ENCODE measurements at places on chromosomes 16 and 17.

GRCh38 chr17:69501591-69502468 is 87.3 kb downstream of the MAP2K6 start:
- no peak for DNase-seq

DNA sequence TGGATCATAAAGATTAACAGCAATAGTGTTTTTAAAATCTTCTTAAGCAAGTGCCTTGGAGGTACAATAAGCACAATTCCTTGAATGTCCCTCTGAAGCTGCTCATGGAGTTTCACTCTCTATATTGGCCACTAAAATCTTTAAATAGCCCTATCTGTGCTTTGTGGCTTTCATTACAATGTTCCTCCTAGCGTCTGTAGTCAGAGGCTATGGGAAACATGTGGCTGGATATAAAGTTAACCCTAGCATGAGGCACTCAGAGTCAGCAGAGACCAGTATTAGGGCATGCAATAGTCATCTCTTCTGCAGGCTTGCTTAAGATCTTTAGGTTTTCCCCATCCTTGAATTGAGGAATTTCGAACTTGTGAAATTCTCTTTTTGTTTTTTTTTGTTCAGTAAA is 668.2 kb downstream of the CDH11 start:
- no peak for DNase-seq

DNA sequence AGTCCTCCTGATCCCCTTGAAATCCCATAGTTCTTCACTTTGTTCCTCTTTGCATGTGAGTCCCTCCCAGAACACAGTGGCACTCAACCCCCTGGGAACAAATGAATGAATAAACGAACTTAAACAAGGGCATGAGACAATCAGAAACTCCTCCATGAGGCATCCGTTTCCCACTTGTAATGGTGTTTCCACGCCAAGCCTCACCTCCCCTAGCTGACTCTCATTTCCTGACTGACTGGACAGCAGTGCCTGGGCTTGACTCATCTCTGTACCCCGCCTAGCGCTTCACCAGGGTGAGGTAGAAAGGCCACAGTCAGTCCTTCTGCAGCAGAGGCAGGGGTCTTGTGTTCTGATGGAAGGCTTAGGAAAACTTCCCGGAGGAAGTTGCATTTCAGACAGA is 14.2 kb downstream of the KIF1C start:
- no peak for DNase-seq

GRCh38 chr17:82648742-82649331 is 593 bp upstream of the WDR45B start:
- DNase-seq: peak; percentile 56

DNA sequence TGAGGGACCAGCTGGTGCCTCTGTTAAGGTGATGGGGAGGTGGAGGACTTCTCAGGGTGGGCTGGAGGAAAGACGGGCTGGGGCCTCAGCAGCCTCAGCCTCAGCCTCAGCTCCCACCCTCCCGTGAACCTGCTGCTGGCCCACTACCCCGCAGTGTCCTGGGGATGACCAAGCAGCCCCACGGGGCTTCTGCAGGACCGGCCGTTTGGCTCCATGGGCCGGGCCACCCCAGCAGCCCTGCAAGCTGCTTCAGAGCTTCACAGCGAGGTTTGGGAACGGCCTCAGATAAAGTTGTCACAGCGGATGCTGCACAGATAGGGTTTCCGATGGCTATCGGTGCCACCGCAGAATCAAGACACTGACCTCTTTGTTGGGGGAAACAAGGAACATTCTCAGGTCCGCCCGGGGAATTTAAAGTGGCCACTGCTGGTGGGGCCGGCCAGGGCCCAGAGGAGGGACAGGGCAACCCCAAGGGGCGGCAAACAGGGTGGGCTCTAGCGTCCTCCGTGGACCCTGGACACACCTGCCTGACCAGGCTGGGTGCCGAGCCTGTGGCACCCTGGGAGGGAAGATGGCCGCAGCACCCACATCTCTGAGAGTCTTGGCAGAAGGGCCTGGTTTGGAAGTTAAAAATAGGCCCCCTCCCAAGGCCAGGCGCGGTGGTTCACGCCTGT is 47.8 kb upstream of the ZC3H18 start:
- no peak for DNase-seq

- DNase-seq: no peak
Measured at GRCh38 chr16:53100889-53101288, 46.1 kb downstream of the CHD9 start.

- no peak for DNase-seq
Measured at GRCh38 chr17:48261297-48261880, 153.8 kb downstream of the SNX11 start.

- no peak for DNase-seq
Measured at GRCh38 chr17:20091174-20092029, 82.2 kb downstream of the SPECC1 start.

DNA sequence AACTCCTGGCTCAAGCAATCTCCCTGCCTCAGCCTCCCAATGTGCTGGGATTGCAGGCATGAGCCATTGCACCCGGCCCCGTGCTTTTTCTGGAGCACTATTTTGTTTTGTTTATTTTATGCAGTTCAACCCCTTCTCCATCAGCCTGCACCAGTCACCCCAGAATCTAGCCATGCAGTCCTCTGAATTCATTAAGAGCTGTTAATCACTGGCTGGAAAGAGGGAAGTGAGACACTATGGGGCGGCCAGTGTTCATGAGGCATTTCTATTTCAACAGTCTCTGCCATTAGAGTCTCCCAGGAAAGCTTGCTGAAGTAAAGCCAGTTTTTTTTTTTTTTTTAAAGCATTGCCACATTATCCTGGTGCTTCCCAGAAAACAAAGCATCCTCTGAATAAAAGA is 1.7 kb downstream of the VWA3A start:
- DNase-seq: no peak

GRCh38 chr17:73091770-73092522 is 542 bp downstream of the SLC39A11 start:
- no peak for DNase-seq

GRCh38 chr17:35684055-35684802 is 47.2 kb upstream of the RASL10B start:
- DNase-seq: no peak

DNA sequence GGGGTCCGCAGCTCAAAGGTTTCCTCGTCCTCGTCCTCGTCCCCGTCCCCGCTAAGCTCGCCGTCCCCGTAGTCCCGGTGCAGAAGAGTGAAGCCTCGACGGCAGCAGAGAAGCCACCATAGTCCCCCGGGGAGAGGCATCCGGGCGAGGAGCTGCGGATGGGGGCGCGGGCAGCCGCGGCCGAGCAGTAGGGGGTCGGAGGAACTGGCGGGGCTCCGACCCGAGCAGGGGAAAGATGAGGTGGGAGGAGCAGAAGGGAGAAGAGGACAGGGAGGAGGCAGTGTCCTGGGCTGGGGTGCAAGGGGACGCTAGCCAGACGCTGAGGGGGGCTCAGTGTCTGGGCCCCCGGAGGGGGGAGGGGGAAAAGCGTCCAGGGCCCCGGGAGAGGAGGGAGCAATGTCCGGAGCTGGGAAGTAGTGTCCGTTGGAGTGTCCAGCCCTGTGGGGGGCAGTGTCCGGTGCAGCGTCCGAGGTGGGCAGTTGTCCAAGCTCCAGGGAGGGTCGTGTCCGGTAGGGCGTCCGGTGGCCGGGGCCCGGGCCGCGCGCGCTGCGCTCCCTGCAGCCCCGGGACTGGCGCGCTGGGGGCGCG is at the start of gene PLEKHH3:
TSS of gene PLEKHH3 (minus strand) at position 571 of the 588 bp plus-strand sequence. CDS start at position 140, 431 bp downstream.
- no peak for DNase-seq

- DNase-seq: no peak
Measured at GRCh38 chr16:31333686-31334649, 21.0 kb upstream of the ITGAX start.

- DNase-seq: no peak
Measured at GRCh38 chr17:41619036-41619926, 5.1 kb downstream of the KRT17 start.

DNA sequence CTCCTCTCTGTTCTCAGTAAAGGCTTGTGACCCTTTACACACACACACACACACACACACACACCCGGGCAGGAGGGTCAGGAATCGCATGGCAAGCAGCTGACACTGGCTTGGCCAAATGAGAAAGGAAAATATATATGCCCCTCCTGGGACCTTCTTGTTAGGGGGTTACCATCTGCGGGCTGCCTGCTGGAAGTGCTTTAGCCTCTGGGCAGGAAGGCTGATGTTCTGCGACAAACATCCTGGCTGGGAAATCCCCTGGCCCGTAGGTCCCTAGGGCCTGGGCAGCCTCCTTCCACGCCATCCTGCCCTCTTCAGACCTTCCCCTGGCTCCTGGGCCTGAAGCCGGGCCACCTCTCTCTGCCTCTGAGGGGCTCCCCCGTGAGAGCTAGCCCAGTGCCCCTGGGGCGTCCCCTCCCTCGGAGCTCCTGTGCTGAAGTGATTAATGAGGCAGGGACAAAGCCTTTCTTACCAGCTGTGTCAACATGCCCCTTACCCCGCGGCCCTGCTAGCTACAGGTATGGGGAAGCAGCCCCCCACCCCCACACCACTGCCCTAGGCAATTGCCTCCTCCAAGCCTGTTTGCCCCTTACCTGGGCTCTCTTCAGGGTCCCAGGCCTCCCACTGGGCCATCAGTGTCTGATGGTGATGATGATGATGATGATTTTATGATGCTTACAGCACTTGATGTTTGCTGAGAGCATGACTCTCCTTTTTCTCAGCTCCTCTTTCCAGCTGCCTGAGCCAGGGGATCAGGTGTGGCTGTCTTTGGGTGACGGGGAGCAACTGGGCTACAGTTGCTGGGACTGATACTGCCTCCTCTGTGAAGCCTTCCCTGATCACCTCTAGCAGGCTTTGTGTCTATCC is 32.8 kb upstream of the ETV4 start:
- DNase-seq: peak; percentile 88

- peak; percentile 67 for DNase-seq
Measured at GRCh38 chr16:4375717-4376116, 4.1 kb downstream of the VASN start.

DNA sequence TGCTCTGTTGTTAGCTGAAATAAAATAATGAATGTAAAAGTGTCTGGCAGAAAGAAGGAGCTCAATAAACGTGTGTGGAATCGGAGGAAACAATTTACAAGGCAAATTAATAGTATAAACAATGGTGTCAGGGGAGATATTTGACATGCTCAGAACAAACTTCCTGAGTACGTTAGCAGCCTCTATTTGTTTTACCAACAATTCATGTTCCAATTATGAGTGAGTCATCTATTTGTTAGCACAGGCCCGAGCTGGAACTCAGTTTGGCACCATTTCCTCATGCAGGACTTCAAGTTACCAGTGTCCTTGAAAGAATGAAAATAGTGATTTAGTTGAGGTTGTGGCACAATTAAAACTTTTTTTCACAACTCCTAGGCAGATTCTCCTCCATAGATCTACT is 9.1 kb downstream of the ASIC2 start:
- DNase-seq: no peak

DNA sequence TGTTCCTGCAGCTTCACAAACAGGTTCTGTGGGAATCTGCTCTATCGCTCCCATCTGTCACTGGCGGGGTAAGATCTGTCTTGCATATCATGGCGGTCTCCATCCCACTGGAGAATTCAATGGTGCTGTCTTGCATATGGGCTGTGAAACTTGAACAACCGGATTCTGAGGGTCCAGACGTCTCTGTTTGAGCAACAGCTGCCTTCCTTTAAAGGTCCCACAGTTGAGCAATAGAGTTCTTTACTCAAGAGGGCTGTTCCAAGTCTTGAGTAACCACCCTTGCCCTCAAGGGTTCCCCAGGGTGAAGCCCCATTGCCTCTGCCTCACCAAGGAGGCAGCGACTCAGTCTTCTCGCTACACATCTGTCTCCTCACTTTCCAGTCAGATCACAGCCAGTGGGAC is 50.8 kb downstream of the ZFHX3 start:
- DNase-seq: no peak

DNA sequence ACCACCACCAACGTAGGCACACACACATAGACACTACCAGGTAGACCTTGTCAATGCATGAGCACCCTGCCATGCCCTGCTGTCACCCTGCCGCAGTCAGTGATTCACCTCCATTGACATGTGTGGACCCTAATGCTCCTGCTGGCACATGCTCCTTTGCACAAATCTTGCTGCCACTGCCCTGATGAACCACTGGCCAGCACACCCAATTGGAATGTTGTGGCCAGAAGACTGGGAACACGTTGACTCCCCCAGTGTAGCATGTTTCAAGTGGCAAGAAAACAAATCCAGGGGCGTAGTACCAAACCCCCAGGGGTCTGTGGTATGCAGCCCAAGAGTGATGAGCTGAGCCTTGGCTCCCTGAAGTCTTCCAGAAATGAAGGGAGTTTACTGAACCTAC is 486.4 kb upstream of the KIF2B start:
- peak; percentile 82 for DNase-seq

DNA sequence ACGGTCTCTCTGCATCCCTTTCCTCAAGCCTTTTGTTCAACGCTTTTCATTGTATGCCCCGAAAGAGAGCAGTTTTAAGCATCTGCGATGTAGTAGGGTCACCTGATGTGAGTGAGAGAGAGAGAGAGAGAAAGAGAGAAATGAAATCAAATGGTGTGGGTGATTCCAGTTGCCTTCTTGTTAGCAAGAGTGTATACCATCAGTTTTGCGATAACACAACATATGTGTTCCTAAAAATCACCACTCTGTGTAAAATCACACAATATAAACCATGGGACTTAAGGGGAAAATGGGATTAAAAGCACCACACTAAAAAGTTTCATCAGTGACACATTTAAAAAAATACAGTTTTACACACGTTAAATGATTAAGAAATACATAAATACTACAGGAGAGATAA is 1102.7 kb upstream of the EEF2KMT start:
- no peak for DNase-seq

DNA sequence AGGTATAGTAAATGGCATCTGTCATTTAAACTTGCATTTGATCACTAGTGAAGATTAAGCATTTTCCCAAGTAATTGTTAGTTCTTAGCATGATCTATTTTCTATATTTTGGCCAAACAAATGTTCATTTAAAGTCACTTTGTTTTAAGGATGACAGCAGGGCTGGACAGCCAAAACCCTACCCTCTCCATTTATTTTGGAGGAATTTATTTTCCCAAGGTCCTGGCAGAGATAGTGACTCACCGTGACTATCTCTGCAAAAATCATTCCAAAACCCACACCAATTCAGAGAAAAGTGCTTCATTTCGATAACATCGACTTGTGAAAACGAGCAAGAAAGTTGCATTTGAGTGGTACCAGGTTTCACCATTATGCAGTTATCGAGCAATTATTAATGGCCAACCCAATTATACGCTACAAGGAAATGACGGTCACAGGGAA is 665 bp upstream of the AKAP1 start:
- no peak for DNase-seq

DNA sequence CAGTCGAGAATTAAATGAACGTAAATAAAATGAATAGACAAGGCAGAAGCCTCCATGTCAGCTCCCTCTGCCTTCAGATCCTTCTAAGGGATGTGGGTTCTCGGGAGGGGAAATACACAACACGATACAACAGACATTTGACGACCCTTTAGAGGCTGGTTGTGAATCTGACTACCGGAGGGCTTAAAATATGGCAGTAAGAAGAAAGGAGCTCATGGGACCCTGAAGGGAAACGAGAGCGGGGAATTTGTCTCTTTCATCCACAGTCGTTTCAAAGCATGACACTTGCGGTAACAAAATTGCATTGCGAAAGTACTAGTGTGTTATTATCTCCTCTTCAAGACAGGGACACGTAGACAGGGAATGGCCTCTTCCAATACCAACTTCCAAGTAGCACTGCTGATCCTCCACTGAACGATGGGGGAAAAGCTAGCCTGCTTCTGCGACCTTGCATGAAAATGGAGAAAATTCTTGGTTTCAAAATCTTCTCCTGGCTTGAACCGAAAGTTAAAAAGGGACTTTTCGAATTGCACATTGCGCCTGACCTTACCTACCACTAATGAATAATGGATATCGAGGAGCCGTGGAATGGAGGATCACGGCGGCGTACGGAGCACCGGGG is 1.2 kb upstream of the TNRC6C start:
- no peak for DNase-seq

Data from T1000 (cell line).